NCI-H1105 treated with DMSO at 0.1 percent for 48 hours (cell line): ENCODE measurements at places on chromosomes 11 and 22.
A peak's percentile ranks its signal among the peaks of the same experiment; 100 is the strongest.

DNA sequence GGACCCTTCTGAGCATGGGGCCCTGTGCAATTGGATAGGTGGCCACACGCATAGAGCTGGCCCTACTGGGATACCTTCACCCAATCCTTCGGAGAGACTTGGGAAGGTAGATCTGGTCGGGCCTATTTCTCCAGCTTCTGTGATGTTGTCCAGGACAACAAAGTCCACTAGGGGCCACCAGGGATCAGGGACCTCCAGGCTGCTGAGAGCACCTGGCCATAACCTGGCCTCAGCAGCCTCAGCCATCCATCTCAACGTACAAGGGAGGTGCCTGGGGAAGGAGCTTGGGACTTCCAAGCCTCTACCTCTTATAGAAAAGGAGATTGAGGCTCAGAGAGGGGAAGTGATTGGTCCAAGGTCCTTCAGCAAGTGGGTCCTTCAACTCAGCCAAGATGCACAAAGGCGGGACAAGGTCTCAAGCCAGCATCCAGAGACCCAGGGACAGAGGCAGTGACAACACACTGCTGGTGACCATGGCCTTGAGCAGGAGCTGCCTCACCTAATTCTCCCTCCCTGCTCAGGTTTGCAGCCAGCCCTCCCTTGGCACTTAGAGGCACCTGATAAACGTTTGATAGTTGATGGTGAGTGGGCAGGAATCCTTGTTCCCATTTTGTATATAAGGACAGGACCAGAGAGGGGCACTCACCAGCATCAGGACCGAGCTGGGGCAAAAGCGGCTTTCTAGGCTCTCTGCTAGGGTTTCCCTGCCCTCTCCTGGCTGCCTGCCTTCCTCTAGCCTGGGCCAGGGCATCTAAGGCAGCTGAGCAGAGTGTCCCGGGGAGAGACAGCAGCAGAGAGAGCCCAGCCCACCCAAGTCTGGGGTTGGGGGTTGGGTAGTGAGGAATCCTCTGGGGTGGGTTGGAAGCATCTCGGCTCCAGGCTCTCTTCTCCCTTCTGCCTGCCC lies 4.5 kb downstream of the RAC2 start:
- no peak for DNase-seq

DNA sequence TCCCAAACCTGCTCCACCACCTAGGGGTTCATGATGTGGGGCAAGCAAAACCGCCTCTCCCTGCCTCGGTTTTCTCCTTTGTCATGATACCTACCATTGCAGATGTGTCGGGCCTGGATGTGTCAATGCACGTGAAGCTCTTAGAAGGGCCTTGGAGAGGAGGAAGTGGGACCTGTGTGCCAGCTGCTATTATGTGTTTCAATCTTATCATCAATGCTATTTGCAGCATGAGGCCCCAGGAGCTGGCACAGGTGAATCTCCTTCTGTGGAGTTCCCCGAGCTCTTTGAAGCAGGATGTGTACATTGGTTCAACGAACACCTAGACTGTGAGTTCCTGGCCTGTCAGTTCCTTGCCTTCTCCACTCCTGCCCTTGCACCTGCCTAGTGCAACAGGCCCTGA lies 331.6 kb downstream of the CTTN start:
- no peak for DNase-seq

GRCh38 chr11:32479291-32479690 lies 44.0 kb upstream of the WT1 start:
- no peak for DNase-seq

DNA sequence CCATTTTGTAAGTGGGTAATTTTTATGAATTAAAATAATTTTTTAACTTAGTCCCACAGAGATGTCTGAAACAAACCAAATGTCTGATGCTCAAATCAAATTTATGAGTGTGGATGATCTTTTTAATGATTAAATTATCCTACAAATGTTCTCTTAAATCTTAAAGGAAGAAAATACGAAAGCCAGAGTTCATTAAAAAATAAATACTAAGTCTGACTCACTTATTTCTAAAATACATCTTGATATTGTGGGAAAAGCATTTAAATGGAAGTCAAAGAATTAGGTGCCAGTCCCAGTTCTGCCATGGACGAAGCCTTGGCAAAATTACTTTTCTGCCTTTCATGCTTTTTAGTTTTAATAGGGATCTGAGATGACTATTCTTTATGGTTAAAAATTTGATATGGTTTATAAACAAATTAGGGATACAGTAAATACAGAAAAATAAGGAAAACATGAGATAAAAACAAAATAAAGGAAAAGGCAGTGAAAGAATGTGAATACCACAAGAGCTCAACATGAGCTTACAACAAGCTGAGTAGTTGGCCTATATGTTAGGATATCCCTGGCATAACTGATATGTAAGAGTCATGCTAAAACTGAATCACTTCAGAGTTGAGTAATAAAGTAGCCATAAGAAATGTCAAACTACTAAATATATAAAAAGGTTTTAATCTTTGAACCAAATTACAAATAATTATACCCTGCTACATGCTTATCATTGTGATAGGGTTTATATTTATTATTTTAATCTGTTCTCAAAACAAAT lies 9.2 kb downstream of the CCDC34 start:
- no peak for DNase-seq

- no peak for DNase-seq
These were observed 8.4 kb upstream of the ARHGAP20 start for GRCh38 chr11:110720431-110721275.

DNA sequence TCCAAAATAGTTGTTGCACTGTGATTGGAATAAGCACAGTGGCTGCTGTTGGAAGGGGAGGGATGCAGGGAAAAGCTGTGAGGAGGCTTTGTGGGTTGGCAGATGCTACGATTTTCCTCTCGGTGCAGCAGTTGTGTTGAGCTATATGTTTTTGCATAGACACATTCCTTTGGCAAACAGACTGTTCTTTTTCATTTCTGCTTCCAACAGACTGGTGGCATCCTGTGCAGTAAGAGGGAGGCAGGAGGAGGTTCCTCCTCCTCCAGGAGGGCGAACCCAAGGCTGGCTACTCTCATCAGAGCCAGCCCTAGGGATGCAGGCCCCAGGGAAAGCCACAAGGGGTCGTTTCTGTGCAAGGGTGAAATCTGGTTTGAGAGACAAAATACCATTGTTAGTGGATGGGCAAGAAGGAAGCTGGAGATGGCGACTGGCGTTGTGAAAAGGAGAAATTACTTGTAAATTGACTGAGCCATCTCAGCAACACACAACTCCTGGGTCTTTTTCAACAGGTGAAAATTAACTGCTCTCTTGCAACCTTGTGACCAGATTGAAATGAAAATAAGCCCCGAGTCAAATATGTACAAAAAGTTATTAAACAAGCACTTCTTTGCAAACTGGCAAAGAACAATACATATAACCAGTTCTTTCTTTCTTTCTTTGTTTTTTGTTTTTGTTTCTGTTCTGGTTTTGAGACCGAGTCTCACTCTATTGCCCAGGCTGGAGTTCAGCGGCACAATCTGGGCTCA lies 26.5 kb upstream of the UBASH3B start:
- DNase-seq, result peak; percentile 76

GRCh38 chr11:129223701-129224149 lies 31.6 kb upstream of the ARHGAP32 start:
- no peak for DNase-seq

DNA sequence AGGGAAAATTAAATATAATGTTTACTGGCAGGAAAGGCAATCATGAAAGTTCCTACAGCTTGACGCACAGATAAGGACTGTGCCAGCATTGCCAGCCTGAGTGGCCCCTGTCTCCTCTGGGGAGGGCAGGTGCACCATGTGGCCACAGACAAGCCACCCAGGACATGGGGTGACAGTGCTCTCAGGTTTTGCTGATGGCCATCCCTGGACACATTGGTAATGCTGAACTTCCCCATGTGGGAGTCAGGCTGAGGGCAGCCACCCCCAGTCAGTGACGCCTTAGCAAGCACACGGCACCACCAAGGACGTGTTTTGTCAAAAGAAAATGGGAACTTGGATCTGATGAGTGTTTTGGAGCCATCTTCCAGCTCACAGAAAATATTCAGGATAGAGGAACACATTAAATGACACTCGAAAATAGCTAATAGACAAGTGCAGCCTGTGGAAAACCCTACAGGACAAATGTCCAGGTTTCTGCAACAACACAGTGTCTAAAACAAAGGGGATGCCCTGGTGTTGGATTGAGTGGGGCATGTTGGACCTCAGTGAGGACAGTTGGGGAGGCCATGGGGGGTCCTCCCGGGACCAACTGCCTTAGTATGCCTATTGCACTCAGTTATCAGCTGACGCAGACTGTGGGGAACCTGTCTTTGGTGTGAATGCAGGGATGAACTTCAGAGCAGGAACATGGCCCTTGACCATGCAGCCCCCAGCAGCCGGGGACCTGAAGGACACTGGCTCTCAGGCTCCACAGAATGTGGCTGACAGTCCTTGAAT lies 1450.5 kb downstream of the BRD1 start:
- DNase-seq, result no peak

DNA sequence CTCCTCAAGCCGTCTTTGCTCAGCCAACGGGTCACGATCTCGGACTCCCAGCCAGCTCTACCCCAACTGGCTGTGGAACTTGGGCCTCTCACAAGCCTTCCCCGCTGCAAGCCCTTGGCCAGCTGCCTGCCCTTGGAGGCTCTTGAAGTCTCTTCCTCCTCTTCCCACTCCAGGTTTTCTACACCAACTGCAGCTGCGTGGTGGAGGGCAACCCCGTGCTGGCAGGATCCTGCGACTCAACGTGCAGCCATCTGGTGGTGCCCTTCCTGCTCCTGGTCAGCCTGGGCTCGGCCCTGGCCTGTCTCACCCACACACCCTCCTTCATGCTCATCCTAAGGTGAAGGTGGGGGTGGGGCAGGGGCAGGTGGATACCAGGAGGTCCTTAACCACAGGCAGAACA lies 40.5 kb upstream of the TPBGL start:
- no peak for DNase-seq

DNA sequence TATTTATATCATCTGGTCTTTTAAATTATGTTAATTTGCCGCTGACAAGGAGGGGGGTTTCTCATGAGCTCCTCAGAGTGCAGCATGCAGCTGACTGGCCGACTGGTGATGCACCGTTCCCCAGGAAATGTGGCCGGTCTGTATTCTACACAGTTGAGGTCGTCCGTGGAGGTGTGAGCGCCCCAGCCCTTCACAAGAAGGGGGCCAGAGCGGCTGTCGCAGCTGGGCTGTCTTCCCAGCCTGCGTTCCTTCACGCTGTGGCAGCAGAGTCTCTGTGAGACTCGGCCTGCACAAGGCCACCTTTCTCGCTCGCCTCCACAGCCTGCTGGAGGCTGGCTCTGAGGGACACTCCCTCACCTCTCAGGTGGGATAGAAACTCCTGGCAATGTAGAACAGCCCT lies 43.2 kb downstream of the AP2A2 start:
- DNase-seq, result no peak

GRCh38 chr22:30928401-30928800 lies 40.2 kb downstream of the MORC2 start:
- DNase-seq, result no peak

DNA sequence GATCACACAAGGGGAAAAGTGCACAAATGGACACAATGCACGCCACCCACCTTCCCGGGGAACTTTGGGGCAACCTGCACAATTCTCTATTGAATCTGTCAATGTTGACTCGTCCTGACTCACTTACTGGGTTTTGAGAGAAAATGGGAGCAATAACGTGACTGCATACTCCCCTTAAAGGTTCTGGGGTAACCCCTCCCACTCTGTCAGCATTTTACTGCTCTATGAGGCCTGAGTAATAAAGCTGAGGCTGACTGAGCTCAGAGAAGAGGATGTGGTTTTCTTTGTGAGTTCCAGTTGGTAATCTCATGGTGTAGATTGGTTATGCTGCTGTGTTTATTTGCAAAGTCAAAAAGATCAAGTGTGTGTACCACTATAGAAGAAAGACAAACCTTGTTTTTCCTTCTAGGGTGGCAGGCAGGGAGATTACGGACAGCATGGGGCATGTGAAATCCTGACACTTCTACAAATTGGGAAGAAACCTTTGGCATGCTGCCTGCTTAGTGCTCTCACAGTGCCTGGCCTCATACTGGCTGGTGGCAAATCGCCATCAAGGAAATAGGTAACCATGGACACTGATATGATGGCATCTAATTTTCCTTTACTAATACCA lies 16.1 kb upstream of the APOA1 start:
- no peak for DNase-seq

GRCh38 chr11:20035701-20036601 lies 124.3 kb downstream of the DBX1 start:
- DNase-seq, result peak; percentile 43

DNA sequence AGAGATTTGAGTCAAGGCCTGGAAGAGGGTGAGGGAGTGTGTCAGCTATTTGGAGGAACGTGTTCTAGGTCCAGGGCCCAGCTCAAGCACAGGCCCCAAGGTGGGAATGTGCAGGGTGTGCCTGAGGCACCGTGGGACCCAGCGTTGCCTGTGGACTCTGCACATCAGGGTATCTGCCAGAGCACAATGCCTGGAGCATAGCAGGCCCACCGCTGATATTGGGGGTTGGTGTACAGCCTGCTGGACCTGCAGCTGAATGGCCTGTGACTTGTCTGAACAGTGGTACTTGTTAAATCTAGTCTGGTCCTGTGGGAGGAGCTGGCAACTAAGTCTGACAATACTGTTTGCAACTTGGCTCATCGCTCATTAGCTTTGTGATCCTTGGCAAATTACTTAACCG lies 131.7 kb downstream of the GRIK4 start:
- no peak for DNase-seq

- DNase-seq, result no peak
These were observed 151.1 kb downstream of the METTL15 start for GRCh38 chr11:28259177-28259843.

DNA sequence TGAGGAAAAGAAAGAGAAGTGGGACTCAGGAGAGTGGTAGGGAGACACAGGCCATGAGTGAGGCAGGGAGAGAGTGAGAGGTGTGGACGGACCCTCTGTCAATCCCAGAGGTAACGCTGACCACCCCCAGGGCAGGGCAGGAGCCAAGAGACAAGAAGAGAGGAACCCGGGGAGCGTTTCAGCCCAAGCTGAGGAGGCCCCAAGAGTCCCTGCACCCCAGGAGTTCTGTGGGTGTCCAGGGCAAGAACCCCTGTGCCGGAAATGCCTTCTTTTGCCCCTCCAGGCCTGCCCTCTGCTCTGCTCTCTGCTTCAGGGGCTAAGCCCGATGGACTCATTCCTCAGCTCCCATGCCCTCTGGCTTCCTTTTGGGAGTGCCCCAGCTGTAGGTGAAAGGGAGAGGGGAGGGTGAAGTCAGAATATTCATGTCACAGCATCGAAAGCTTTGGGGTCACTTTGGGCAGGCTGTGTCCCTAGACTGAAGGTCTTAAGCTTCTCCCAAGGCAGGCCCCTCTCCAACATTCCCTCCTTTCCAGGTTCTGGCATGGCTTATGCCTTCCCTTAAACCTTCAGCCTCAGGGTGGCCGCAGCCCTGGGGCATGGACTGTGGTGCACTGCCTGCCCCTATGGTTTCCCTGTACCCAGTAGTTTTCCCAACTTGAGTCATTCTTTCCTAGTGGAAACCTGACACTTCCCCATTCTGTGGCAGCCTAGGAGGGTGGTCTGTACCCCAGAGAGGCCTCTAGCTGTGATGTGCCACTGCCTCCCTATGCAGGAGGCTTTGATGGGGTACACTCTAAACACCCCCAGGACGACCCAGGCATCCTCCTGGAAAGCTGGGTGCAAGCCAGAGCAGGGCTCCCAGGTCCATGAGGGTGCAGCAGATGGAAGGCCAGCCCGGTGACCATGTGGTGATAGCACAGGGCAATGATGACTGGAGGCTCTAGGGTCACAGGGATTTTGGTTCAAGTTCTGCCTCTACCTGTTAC lies 27.1 kb downstream of the MYEOV start:
- no peak for DNase-seq

- DNase-seq, result no peak
These were observed 23.3 kb upstream of the FAM181B start for GRCh38 chr11:82756765-82757639.

GRCh38 chr11:112298535-112298934 lies 37.9 kb upstream of the PLET1 start:
- DNase-seq, result no peak

GRCh38 chr22:44704159-44705021 lies 2.4 kb downstream of the PRR5 start:
- no peak for DNase-seq
